ENCODE measurements at places on chromosomes 7 and 10.

DNA sequence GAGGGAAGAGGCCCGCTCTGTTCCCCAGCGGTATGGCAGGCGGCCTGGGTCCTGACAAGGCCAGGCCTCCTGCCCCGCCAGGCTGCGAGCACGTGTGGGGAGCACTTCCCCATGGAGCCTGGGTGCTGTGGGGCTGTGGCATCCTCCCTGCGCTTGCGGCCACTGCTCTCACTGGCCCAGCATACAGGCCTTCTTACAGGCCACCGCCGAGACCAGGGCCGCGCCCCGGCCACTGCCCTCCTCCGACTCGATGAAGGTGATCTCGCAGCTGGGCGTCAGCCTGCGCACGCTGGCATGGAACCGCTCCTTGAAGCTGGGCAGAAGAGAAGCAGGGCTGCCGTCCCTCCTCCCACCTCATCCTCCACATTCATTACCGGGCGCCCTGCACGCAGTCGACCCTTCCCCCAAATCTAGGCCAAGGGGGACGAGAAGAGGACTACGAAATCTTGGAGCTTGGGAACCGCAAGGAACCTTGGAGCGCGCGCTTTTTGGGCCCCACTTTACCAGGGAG is 3.9 kb upstream of the MYL7 start:
- no peak for DNase-seq

DNA sequence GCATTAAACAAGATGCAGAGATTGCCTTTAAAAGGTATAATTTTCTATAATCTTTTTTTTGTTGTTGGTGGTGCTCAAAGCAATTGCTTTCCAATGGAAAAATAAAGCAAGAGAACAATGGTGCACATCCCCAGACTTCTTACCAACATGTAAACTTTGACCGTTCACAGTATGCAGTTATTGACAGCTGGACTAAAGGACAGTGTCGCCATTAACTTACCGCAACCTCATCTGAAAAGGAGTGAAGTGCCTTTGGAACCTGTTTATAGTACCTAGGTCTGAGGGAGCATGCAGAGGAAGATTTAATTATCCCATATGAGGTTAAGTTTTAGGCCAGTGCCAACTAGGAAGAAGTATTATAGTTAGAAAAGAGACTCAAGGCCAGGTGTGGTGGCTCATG is 654.5 kb downstream of the PARD3 start:
- DNase-seq: no peak

GRCh38 chr7:153942036-153942435 is 110.2 kb upstream of the DPP6 start:
- no peak for DNase-seq

GRCh38 chr10:77837925-77838595 is 88.5 kb downstream of the DLG5 start:
- DNase-seq: no peak

GRCh38 chr7:132145466-132145865 is 430.8 kb downstream of the PLXNA4 start:
- no peak for DNase-seq

- no peak for DNase-seq
Observed at GRCh38 chr7:2374830-2375728, 20.5 kb downstream of the EIF3B start.

- no peak for DNase-seq
Observed at GRCh38 chr10:128013626-128014025, 106.7 kb downstream of the PTPRE start.

- DNase-seq: no peak
Observed at GRCh38 chr10:73807471-73807870, 3.9 kb downstream of the NDST2 start.

- DNase-seq: no peak
Observed at GRCh38 chr7:92809397-92809759, 27.0 kb downstream of the CDK6 start.
